ENCODE measurements at places on chromosomes 5 and 9.

GRCh38 chr9:69279084-69279731 lies 45.8 kb upstream of the ENTREP1 start:
- no peak for DNase-seq

GRCh38 chr9:69303331-69303730 lies 21.7 kb upstream of the ENTREP1 start:
- no peak for DNase-seq

- no peak for DNase-seq
These were observed 155.9 kb downstream of the FAM174A start for GRCh38 chr5:100691085-100691484.

DNA sequence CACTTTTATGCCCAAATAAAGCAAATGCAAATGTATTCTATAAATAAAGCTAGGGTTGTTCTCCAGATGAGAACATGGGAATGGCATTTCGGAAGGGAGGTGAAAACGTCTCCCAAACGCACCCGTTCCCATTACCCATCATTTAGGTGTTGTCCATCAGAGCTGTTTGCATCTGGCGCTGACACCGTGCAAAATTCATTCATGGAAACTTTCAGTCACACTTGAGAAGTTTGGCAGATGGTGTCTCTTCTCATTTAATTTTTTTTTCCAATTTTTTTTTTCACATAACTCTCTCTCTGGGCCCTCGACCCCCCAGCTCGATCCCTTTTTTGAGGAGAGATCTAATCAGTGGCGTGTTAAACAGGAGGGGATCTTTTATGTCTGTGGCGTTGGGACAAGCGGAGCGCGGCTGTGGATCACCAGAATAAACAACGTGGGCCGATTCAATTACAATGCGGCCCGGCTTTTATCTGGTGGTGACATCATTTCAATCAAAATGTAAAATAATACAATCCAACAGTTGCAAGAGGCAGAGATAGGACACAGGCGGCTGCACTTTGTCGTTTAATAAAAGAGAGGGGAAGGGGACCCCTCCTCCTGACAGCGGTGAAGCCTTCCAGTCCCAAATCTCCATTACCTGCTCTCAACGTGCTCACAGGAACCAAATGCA lies 246.1 kb upstream of the IRX4 start:
- no peak for DNase-seq

DNA sequence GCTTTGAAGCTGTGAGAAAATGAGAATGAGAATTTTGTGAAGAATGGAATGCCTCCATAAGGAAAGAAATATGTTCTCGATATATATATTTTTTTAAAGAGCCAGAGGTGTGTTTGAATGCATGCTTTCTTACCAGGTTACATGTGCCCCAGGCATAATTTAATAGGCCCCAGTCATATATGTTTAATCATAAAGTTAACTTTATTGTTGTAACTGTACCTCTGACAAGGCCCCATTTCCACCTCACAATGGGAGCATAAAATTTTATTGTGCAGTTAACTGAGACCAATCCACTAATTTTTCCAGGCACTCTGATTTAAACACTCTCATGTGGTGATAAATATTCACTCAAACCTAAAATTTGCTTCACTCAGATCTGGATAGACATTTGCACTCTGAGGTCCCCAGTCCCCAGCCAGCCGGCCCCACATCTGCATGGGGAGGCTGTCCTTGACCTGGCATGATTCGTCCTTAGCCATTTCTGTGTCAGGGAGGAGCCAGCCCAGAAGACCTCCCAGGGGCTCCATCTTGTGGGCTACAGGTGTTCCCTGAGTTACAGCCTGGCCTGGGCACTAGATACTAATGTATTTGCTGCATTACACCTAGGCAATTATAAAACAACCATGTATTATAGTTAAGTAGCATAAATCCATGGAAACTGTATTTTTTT lies 245.8 kb downstream of the MTRR start:
- no peak for DNase-seq

- DNase-seq: no peak
These were observed 17.9 kb downstream of the OR13J1 start for GRCh38 chr9:35852267-35852815.

GRCh38 chr5:159894149-159894720 lies 22.0 kb upstream of the ADRA1B start:
- DNase-seq: no peak

DNA sequence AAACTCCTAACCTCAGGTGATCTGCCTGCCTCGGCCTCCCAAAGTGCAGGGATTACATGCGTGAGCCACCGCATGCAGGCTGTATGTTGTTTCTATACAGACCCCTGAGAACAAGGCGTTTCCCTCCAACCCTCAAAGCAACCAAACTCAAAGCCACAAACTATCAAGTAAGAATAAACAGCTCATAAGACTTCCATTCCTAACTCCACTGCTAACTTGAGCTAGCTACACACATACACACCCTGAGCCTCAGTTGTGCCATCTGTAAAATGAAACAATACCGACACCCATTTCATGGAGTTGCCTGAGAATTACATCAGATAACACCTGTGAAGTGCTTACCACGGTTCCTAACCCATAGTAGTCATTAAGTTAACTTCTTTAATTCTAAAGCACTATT lies 70.8 kb downstream of the SERINC5 start:
- no peak for DNase-seq

DNA sequence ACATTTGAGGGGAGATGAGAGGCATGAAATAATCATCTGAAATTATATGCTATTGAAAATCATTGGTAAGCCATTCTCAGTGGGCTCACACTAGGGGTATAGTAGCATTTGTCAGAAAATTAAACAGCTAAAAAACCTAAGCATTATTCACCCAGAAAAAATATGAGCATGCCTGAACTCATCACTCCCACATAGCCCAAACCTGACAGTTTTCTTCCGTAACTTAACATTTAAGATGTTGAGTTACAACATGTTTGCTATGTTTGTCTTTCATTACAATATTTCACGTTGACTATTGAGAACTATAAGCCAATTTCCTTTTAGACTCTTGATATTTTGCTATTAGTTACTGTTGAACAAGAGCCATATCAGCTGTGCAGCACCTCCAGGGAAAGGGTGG lies 23.5 kb upstream of the GHR start:
- no peak for DNase-seq

- peak; percentile 11 for DNase-seq
These were observed 169.8 kb upstream of the RAI14 start for GRCh38 chr5:34486160-34486848.

- DNase-seq: no peak
These were observed 100.0 kb downstream of the MCTP1 start for GRCh38 chr5:95184924-95185323.

GRCh38 chr5:129245489-129245888 lies 150.9 kb downstream of the ISOC1 start:
- no peak for DNase-seq

GRCh38 chr5:28084069-28084468 lies 1045.7 kb upstream of the CDH9 start:
- DNase-seq: no peak

GRCh38 chr5:72618708-72619107 lies 111.5 kb upstream of the ZNF366 start:
- no peak for DNase-seq

- DNase-seq: no peak
These were observed 39.8 kb downstream of the ANXA2R start for GRCh38 chr5:43000111-43000840.

Measured in effector CD8-positive, alpha-beta T cell (primary cell).